ENCODE measurements at places on chromosomes 5 and 9.

GRCh38 chr9:20262611-20263010 lies 359.7 kb downstream of the MLLT3 start:
- DNase-seq = no peak

DNA sequence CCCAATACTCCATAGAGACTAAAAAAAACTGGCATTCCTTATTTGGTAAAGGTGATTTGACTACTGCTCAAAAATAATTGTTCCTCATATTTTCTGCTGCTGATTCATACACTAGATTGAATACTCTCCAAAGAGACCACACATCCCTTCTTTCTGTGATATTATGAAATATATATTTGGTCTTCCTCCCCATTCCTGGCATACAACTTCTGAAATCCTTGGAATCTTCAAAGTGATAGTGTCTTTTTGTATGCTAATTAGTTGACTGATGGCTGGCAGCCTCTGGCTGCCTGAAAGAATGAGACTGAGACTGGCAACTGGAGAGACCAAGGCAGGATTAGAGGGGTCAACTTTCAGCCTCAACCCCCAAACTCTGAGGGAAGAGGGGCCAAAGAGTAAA lies 348.0 kb upstream of the RFX3 start:
- DNase-seq = no peak

- DNase-seq = no peak
Measured at GRCh38 chr5:150781706-150782614, 3.4 kb downstream of the SMIM3 start.

- peak; percentile 78 for DNase-seq
Measured at GRCh38 chr9:129487658-129488483, 133.0 kb downstream of the C9orf50 start.

- no peak for DNase-seq
Measured at GRCh38 chr9:110105107-110105506, 102.9 kb downstream of the C9orf152 start.

- DNase-seq = no peak
Measured at GRCh38 chr5:16886366-16886736, 49.7 kb downstream of the MYO10 start.

DNA sequence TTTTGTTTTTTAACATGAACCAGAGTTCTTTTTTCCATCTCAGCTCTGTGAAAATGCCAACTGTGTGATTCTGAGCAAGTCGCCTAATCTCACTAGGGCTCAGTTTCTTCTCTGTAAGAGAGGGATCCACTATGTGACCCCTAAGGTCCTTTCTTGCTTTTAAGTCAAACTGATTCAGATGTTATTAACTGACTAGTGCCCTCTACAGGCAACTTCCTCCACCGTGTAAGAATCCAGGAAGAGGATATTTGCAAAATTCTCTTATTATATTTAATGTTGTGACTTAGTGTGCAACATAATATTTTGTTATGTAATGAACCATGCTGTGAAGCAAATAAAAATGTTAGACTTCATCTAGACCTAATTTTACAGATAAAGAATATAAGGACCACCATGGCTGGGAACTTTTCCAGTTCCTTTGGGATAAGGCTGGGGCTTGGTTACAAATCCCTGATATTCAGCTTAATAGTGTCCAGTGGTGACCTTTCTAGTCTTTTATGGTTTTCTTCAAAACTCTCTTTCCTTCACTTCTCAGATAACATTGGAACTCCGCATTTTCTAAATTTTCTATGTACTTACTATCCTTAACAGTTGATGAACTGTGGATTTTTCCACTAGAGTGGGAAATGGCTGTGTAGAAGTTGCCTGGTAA lies 244.7 kb downstream of the PIK3R1 start:
- DNase-seq = peak; percentile 54

DNA sequence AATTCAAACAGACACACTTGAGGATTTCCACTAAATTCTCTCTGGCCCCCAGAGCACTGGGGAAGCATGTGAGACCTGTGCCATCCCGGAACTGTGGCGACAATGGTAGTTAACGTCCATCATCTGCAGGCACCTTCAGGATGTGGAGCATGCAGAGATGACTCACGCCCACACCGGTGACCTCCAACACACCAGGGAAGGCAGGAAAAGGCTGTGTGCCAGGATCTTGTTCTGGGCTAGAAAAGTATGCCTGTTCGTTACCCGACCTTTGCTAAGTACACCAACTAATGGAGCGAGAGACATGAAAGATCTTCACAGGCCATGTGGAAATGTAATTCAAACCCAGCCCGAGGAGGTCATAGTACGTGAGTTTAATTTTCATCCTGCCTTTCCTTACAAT lies 208.8 kb downstream of the MELK start:
- DNase-seq = peak; percentile 41

DNA sequence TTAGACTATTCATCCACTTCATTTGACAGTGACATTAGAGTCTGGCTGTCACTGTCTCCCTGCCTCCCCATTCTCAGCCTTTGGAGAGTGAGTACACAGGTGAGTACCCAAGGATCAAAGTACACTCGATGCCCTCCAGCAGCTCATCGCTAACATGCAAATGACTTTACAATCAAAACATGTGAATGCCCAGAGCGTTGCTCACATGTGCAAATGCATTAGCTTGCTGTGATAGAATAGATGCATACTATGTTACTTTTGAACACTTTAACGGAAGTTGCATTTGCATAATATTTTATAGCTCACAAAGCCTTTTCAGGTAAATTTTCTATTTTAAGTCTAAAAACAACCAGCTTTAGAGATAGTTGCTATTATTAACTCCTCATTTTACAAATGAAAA lies 107.6 kb downstream of the SYK start:
- DNase-seq = no peak

DNA sequence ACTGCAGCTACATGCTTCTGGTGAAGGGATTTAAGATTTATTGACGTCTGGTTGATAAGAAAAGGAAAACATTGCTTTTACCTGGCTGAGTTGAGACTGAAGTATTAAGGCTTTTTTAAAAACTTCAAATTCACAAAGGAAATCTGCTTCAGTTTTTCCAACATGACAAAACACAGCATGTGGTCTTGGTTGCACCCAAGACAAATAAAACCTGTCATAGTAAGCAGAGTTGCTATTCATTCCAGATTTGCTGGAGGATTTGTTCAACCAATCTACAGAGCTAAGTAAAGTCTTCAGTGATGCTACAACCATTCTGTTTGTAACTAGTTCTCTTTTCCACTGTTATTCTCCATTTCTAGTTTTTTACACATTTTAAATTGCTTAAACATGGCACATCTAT lies 11.3 kb downstream of the C5orf63 start:
- no peak for DNase-seq

DNA sequence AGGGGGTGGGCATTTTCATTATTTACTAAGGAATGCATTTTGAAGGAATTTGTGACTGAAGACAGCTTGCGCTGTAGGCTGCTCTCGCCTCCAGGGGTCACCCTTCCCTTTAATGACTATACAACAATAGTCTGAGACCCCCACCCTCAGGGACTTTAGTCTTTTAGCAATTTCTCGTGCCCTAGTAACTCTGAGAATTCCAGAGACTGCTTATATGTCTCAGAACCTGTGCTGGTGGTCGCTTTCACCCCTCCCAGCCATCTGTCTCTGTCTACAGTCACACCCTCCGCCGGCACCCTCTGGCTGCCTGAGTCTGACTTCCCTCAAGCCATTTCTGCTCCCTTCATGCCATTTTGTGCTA lies 671.4 kb downstream of the NR2F1-AS1 start:
- DNase-seq = no peak

DNA sequence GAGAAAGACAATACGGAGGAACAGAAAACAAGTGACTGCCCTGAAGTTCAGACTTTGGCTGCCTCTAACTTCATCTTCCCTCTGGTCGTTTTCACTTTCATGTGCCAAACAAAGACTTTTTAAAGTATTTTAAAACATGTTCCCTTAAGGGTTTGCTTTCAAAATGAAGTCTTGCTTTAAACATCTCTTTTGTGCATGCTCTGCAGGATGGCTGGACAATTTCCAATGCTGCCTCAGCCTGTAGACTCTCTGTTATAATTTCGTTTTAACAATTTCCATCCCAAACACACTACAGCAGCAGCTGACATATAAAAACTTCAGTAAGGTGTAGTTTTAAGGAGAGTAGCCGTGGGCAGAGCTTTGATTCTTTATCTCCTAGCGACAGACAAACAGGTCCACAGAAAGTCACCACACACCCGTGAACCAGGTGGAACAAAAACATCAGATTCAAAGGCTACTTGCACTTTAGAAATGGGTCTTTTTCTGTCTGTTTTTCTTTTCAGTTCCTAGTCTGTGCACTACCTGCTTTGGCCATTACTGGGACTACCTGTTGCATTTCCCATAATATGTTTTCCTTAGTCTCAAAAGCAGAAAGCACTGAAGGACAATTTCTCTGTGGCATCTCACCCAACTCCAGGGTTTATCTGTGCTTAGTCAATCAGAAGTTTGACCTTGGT lies 308.9 kb downstream of the DTWD2 start:
- DNase-seq = no peak

GRCh38 chr5:151598984-151599383 lies 7.9 kb upstream of the FAT2 start:
- DNase-seq = no peak

DNA sequence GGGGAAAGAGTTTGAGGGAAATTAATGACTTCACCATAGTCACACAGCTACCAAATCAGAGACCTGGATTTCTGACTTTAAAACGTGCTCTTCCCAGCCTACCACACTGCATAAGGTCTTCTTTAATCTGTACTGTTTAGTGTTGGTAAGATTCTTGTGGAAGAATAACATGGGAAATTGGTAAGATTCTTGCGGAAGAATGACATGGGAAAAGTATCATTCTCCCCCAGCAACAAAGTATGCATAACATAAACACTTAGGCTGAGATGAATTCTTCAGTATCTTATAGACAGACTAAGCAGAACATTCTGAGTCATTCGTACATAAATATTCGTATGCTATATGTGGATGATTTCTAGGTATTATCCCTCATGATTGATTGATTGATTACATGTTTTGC lies 170.4 kb downstream of the FOCAD start:
- DNase-seq = no peak

GRCh38 chr5:158754018-158754514 lies 345.6 kb downstream of the EBF1 start:
- no peak for DNase-seq

GRCh38 chr9:694403-695154 lies 146.9 kb upstream of the DMRT1 start:
- DNase-seq = no peak

DNA sequence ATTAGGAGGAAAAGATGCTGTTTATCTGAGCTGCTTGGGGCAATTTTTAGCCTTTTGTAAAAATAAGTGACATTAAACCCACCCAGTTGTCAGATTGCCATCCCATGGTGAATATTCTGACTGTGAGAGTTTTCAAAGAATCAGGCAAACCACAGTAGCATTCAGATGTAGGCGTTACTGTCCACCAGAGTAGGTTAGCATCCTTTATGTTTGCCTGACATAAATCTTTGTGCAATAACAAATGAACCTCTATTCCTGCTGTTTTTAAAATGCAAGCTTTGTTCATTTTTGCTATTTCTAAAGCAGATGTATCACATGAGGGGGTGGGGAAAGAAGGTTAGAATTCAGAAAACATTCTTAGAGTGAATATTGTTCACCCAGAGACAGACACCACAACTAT lies 427.8 kb downstream of the CDH9 start:
- no peak for DNase-seq

DNA sequence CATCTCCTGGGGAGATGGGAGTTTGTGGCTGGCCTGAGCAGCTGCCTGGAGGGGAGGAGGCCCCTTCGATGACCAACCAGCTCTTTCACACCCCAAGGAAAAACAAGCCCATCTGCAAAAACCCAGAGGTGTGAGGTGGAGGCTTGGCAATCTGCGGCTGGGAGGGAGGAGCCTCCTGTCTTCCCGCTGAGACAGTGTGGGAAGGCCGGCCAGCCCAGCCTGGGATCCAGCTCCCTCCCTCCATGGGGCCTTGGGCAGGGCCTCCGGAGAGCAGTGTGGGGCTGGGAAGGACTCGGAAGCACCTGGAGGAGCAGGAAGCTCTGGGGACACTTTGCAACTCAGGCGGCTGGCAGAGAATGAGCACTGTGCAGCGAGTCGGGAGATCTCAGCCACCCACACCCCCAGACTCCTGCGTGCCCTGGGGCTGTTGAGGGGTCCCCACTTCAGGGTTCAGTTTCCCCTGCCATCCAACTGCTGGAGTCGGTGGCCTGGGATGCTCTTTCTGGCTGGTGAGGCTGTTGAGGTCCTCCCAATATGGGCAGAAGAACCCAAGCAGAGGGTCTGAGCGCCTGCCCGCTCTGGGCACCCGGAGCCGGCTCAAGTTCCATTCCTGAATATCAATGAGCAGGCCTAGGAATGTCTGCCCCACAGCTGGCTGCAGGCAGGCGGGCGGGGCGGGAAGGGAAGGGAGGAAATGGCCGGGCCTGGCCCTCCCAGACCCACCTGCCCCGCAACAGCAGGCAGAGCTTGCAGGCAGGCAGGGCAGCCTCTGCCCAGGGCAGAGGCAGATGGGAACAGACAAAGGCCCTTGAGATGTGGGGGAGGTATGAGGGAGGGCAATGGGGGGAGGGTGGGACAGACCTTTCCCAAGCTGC lies 101.1 kb downstream of the FGF18 start:
- peak; percentile 49 for DNase-seq

GRCh38 chr5:124519396-124519795 lies 227.0 kb downstream of the ZNF608 start:
- DNase-seq = no peak
